Natural killer cell (primary cell): ENCODE measurements at places on chromosomes 12 and 14. TPM values are rescaled to one million over a fixed set of nuclear protein-coding genes. Genes with fewer than 3 reads are reported as not detected.

DNA sequence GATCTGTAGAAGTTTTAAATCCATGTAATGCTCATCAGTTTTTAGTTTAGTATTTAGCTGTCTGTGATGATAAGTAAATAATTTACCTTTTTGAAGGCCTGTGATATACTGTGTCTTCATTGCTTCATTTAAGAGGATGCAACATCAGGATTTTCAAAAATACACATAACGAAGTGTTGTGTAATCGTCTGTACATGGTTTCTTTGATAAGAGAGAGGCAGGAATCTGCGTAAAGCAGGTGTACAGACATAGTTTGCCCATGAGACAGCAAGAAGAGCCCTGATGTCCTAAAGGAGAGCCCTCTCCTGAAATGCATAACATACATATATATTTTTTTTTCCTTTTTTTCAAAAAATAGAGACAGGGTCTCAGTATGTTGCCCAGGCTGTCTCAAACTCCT is 44.8 kb downstream of the RASSF3 start:
- H3K4me3 ChIP-seq, result no peak overlapping the region
- no peaks in the 10 kb centered on the region for H3K27me3 ChIP-seq
- H3K4me1 ChIP-seq, result peaks cover 43% of the 10 kb centered on the region
- no peak overlapping the region for H3K27ac ChIP-seq

The DPY19L2 gene
- 1.3 TPM for total RNA-seq

The BCL11B gene
- 56.2 TPM for total RNA-seq

The SERPINA9 gene
- not detected for total RNA-seq

GRCh38 chr14:91872011-91872501 is 4.7 kb upstream of the TC2N start:
- H3K4me3 ChIP-seq, result no peak overlapping the region
- no peaks in the 10 kb centered on the region for H3K36me3 ChIP-seq
- H3K4me1 ChIP-seq, result peaks cover 84% of the 10 kb centered on the region
- no peaks in the 10 kb centered on the region for H3K27me3 ChIP-seq

DNA sequence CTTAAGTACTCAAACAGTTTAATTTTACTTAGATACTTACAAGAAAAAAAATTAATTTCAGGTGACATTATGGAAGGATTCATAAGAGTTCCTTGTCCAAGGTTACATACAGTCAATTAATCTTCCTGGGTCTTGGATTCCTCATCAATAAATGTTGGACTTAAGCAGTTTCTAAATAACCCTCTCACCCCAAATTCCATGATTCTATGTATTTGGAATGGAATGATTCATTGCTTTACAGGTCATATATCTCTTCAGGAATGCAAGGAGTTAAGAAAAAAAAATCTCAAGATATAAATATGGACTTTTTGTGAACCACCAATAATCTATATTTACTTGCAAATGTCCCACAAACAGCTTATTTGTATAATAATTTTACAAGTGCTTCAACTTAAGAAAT is 84.2 kb upstream of the BMP4 start:
- no peak for DNase-seq
- no peaks in the 10 kb centered on the region for H3K36me3 ChIP-seq
- H3K27me3 ChIP-seq, result no peaks in the 10 kb centered on the region
- no peak overlapping the region for H3K27ac ChIP-seq
- no peak overlapping the region for H3K4me3 ChIP-seq

DNA sequence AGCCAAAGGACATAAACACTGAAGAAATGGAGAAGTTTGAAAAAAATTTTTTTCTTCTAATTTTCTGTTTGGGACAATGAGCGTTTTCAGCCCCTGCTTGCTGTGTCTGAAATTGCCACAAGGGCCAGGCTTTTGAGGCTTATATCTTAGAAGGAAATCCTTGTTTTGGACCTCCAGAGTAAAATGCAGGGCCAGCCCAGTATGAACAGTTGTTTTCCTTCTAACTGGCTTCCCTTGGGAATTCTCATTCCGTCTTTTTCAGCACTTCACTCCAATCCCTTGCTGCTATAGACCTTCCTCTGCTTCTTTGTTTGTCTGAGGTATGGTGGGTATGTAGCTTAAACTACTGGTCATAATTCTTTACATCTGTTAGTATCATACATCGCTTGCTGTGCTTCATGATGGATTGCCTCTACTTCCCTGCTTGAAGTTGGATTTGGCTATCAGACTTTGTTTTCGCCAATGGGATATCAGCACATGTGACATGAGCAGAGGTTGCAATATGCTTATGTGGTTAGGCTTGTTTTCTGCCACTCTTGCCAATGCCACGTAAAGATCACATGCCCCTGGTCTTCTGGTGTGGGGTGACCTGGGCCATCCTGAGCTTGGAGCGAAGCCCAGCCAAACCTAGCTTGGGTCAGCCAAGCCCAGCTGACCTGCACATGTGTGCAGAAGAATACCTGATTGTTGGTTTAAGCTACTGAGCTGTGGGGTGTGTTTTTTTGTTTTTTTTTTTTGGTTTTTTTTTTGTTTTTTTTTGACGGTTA is 64.7 kb downstream of the AVPR1A start:
- DNase-seq, result no peak
- H3K4me3 ChIP-seq, result no peak overlapping the region

DNA sequence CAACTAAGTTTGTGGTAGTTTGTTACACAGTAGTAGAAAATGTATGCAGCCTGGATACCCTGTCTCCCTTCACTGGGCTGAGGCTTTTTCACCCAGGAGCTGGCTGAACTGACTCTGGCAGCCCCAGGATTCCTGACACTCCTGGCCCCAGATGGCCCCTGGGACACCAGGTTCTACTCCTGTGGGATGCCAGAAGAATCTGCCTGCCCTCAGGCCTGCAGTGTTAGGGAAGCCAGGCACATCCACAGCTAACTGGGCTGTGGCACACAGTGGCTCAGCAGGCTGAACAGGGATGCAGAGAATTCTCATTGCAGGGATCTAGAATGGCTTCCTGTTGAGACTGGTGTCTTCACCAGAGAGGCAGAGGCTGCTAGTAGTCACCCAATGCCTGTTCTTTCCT is 8.5 kb downstream of the IFI27 start:
- H3K27ac ChIP-seq, result no peak overlapping the region
- DNase-seq, result no peak
- no peak overlapping the region for H3K4me3 ChIP-seq
- no peaks in the 10 kb centered on the region for H3K27me3 ChIP-seq

The DCN gene
- total RNA-seq, result not detected

The JPH4 gene
- not detected for total RNA-seq

DNA sequence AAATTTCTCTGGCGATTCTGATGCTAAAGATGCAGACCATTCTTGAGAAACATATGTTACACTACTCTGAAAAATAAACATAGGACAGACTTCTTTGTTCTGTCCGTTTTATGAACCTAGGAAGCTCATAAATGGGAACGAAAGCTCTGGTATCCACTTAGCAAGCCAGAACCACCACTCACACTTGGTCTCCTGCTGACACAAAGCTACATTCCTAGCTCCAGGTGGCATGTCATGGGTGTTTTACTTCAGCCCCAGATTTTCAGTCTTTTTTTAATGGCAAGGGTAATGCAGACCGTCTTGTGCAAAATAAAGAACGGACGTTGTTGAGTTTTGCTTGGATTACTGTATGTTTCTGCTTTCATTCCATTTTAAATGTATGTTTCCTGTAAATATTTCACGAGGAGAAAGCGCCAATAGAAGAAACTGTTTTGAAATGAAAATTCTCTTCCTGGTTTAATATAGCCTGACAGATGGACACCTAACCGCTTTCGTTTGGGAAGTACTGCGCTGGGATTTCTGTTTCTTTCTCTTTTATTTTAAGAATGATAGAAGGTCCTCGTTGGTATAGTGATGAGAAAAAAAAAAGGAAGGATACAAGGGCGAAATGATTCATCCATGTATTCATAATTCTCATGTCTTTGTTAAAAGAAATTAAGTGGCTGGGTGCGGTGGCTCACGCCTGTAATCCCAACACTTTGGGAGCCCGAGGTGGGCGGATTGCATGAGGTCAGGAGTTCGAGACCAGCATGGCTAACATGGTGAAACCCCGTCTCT is 871 bp upstream of the COQ5 start:
- peak overlapping the region; percentile 79 for H3K4me3 ChIP-seq
- no peaks in the 10 kb centered on the region for H3K27me3 ChIP-seq
- H3K4me1 ChIP-seq, result peaks cover 20% of the 10 kb centered on the region
- H3K27ac ChIP-seq, result peak overlapping the region; percentile 86
- H3K36me3 ChIP-seq, result no peaks in the 10 kb centered on the region

The AP5M1 gene
- 46.3 TPM for total RNA-seq

DNA sequence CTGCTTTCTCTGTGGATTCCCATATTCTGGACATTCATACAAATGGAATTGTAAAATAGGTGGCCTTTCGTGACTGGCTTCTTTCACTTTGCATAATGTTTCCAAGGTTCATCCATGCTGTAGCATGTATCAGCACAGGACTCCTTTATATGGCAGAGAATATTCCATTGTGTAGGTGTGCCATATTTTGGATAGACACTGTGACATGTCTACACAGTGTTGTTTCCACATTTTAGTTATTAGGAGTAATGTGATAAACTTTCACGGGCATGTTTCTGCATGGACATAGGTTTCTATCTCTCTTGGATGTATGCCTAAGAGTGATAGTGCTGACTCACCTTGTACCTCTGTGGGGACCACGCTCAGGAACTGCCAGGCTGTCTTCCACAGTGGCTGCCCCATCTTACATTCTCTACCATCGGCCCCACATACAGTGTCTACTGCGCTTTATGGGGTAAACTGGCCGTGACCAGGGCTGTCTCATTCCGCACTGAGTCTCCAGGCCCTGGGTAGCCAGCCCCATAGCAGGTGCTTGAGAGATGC is 7.1 kb upstream of the KRT84 start:
- H3K36me3 ChIP-seq, result no peaks in the 10 kb centered on the region
- H3K4me3 ChIP-seq, result no peak overlapping the region
- no peak overlapping the region for H3K27ac ChIP-seq
- DNase-seq, result no peak
- no peaks in the 10 kb centered on the region for H3K27me3 ChIP-seq

GRCh38 chr14:82309199-82309598 is 775.5 kb upstream of the SEL1L start:
- no peaks in the 10 kb centered on the region for H3K36me3 ChIP-seq
- no peak overlapping the region for H3K4me3 ChIP-seq

DNA sequence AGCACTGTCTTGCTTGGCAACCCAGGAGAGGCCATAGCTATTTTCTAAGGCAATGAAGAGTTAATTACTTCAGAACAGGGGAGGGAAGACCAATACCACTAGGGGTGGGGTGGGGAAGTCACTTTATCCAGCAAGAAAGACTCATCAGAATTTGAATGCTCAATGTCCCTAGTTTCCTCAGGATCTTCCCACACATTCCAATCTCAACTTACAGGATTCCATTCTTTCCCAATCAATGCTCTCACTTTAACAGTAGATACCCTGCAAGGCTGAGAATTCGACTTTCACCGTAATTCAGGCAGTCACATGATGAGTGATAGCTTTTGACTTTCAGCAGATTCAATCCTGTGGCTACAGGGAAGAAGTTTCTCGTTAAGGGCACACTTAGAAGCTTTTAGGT is 526.6 kb upstream of the SEL1L start:
- H3K27me3 ChIP-seq, result no peaks in the 10 kb centered on the region
- no peaks in the 10 kb centered on the region for H3K36me3 ChIP-seq
- no peaks in the 10 kb centered on the region for H3K4me1 ChIP-seq
- no peak overlapping the region for H3K4me3 ChIP-seq

The TSHR gene
- total RNA-seq, result not detected

DNA sequence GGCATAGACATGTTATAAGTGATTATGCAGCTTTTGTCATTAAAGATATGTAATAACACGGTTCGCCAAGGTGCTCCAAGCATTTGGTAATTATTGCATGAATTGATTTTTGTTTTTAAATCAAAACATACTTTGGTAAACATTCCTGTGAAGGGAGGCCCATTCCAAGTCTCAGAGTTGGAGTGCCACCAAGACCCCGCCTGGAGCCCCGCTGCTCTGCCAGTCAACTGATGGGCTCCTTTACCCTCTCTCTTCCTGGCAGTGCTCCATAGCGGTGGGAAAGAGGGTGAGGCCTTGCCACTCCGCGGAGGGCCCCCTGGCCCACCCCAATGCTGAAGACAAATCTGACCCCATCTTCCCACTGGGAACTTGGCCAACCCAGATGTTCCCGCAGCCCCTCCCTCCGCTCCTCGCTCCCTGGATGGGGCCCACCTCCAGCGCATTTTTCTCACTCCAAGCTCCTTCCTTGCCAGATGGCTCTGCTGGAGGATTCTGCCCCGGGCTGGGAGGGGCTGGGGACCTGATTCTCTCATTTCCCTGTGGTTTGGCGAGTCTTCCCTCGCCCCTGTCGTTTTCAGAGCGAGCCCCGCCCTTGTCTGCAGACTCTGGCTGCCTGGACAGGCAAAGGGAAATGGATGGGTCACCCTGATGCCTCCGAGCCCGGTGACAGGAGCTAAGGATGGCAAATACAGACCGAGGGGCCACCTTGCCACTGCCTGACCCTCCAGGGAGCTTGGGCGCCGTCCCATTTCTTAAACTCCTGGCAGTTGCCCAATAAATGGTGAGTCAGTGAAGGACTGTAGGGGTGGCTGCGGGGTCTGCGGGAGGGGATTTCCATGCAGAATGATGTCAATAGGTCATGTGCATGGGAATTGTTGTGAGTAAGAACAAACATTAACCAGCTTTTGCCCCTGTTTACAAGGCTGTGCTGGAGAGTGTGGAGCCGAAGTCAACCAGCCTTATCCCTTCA is 9.2 kb upstream of the PAPLN start:
- H3K27ac ChIP-seq, result no peak overlapping the region
- DNase-seq, result no peak
- H3K4me1 ChIP-seq, result no peaks in the 10 kb centered on the region

The FAIM2 gene
- not detected for total RNA-seq

- H3K27me3 ChIP-seq, result no peaks in the 10 kb centered on the region
- DNase-seq, result no peak
- H3K36me3 ChIP-seq, result no peaks in the 10 kb centered on the region
- no peak overlapping the region for H3K4me3 ChIP-seq
- no peaks in the 10 kb centered on the region for H3K4me1 ChIP-seq
These were observed 194.0 kb upstream of the SLC16A7 start for GRCh38 chr12:59401862-59402261.

- DNase-seq, result peak; percentile 33
- peaks cover 24% of the 10 kb centered on the region for H3K36me3 ChIP-seq
- no peak overlapping the region for H3K4me3 ChIP-seq
- H3K27me3 ChIP-seq, result no peaks in the 10 kb centered on the region
- H3K4me1 ChIP-seq, result peaks cover 14% of the 10 kb centered on the region
These were observed 50.2 kb downstream of the SETD3 start for GRCh38 chr14:99430491-99430890.

DNA sequence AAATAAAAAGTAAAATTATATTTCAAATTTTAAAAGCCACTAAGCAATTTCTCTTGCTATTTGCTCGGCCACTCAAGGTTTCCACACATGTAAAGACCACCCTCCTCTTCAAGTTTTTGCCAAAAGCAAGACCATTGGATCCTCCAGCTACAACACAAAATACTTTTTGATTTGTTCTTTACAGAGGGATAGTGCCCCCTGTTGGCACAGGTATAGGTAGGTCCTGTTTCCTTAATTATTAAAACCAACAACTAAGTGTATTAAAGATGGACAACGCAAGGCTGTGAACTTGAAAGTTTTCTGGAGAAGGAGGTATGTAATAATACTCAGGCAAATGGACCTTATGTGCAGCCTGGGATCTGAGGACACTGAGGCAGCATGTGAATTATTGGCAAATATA is 23.8 kb downstream of the ATP6V1D start:
- peak; percentile 50 for DNase-seq
- no peak overlapping the region for H3K4me3 ChIP-seq
- no peaks in the 10 kb centered on the region for H3K27me3 ChIP-seq
- H3K4me1 ChIP-seq, result no peaks in the 10 kb centered on the region
